Natural killer cell treated with Interleukin-12 subunit alpha and Interleukin-12 subunit beta and Interleukin-15 and Interleukin-18, amount 100 ng/mL, for 72 hours (primary cell): ENCODE measurements at places on chromosomes 4 and X. TPM values are rescaled to one million over a fixed set of nuclear protein-coding genes. Genes with fewer than 3 reads are reported as not detected.

DNA sequence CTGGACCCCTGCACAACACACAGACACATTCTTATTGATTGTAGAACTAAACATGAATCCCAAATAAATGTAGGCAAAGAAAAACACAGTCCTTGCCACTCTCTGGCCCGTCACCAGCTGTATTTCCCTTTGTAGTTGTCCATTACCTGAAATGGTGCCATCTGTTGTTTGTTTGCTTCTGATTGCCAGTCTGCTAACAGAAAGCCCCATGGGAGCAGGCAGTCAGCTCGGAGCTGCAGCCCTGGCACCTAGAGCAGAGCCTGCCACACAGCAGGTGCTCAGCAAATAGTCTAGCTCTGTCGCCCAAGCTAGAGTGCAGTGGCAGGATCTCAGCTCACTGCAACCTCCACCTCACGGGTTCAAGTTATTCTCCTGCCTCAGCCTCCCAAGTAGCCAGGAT, 28.9 kb downstream of the CPLX1 start:
- peaks cover 34% of the 10 kb centered on the region for H3K27me3 ChIP-seq
- no peak for DNase-seq
- H3K4me3 ChIP-seq, result no peak overlapping the region
- peaks cover 15% of the 10 kb centered on the region for H3K4me1 ChIP-seq
- no peaks in the 10 kb centered on the region for H3K36me3 ChIP-seq

- no peak for DNase-seq
- H3K4me1 ChIP-seq, result no peaks in the 10 kb centered on the region
- no peak overlapping the region for H3K27ac ChIP-seq
These were observed 1508.3 kb downstream of the RAPGEF2 start for GRCh38 chr4:160611181-160611580.

GRCh38 chr4:7679406-7680040, 244.8 kb upstream of the PSAPL1 start:
- H3K4me1 ChIP-seq, result peaks cover 7% of the 10 kb centered on the region
- no peaks in the 10 kb centered on the region for H3K36me3 ChIP-seq
- H3K27me3 ChIP-seq, result no peaks in the 10 kb centered on the region

- no peaks in the 10 kb centered on the region for H3K36me3 ChIP-seq
- no peaks in the 10 kb centered on the region for H3K4me1 ChIP-seq
- no peak overlapping the region for H3K4me3 ChIP-seq
These were observed 131.7 kb upstream of the PCDH18 start for GRCh38 chr4:137664046-137664387.

DNA sequence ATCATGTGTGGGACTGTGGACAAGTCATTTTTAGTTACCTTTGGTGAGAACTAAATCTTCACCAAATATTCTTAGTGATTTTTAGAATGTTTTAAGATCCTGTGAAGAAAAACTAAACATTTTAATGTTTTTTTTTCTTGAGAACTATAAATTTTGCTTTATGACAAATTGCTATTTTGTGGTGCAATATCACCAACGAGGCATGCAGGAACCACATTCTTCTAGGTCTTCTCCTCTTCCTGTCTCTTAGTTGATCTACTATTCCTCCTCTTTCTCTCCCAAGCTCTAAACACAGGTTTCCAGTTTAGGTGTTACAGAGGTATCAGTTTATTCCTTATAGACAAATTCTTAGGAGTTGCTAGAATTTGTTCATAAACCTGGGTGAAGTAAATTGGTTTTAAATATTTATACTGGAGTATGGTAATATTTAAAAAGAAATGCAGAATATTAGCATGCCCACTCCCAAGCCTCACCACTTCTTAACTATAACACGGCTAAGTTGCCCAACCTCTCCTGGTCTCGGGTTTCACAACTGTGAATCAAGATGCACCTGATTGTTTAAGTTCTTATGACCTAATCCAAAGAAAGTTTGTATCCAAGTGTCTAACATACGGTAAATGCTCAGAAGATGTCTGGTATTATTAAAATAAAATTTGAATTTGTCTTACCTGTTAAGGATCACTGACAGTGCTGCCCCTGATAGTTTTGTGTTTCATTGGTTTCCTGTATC, 56.5 kb upstream of the CLNK start:
- peaks cover 1% of the 10 kb centered on the region for H3K4me1 ChIP-seq
- no peak overlapping the region for H3K27ac ChIP-seq
- H3K36me3 ChIP-seq, result no peaks in the 10 kb centered on the region
- DNase-seq, result no peak

DNA sequence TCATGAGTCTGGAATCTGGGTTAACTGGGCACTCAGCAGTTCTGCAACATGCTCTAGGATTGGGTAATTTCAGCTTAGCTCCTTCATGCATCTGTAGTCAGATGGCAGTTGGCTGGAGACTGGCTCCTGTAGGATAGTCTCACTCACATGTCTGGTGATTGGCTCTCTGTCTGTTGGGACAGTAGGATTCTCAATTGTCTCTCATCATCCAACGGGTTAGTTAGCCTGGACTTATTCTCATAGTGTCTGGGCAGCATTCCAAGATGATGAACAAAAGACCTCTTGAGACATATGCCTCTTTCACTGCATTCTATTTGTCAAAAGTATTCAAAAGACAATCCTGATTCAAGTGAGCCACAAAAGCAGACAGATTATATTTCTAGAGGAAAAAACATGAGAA, 795.6 kb upstream of the GALNTL6 start:
- no peak overlapping the region for H3K4me3 ChIP-seq
- H3K27me3 ChIP-seq, result no peaks in the 10 kb centered on the region
- no peaks in the 10 kb centered on the region for H3K4me1 ChIP-seq
- no peak for DNase-seq
- no peaks in the 10 kb centered on the region for H3K36me3 ChIP-seq

DNA sequence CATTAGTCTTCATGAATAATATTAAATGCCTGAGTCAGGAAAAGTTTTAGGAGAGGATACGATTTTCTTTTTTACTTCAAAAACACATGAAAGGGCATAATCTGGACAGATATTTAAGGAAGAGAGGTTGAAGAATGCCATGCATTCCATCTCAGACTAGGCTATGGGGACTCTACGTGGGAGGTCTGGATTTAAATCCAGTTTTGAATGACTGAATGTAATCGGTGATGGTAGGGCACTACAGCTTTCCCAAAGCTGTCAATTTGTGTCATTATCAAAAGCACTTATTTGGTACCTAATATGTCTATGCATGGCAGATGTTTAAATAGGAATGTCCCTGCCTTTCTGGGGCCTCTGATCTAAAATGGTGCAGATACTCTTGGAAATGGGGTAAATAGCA, 59.3 kb upstream of the RPL34 start:
- H3K27ac ChIP-seq, result no peak overlapping the region
- no peaks in the 10 kb centered on the region for H3K4me1 ChIP-seq
- H3K4me3 ChIP-seq, result no peak overlapping the region
- H3K36me3 ChIP-seq, result no peaks in the 10 kb centered on the region
- H3K27me3 ChIP-seq, result no peaks in the 10 kb centered on the region

- no peaks in the 10 kb centered on the region for H3K27me3 ChIP-seq
- no peak for DNase-seq
- H3K4me1 ChIP-seq, result no peaks in the 10 kb centered on the region
- H3K27ac ChIP-seq, result no peak overlapping the region
- no peaks in the 10 kb centered on the region for H3K36me3 ChIP-seq
- no peak overlapping the region for H3K4me3 ChIP-seq
These were observed 83.9 kb downstream of the VEGFC start for GRCh38 chr4:176708771-176709311.

GRCh38 chr4:86908251-86908657, 16.0 kb upstream of the C4orf36 start:
- H3K4me1 ChIP-seq, result peaks cover 7% of the 10 kb centered on the region
- no peak for DNase-seq
- H3K36me3 ChIP-seq, result no peaks in the 10 kb centered on the region
- peak overlapping the region; percentile 2 for H3K27ac ChIP-seq

- DNase-seq, result no peak
- H3K27me3 ChIP-seq, result no peaks in the 10 kb centered on the region
- no peaks in the 10 kb centered on the region for H3K36me3 ChIP-seq
- H3K4me3 ChIP-seq, result no peak overlapping the region
- no peak overlapping the region for H3K27ac ChIP-seq
- no peaks in the 10 kb centered on the region for H3K4me1 ChIP-seq
These were observed 83.3 kb downstream of the SNCA start for GRCh38 chr4:89753601-89754066.

- no peak for DNase-seq
- no peak overlapping the region for H3K4me3 ChIP-seq
- H3K4me1 ChIP-seq, result no peaks in the 10 kb centered on the region
These were observed 43.3 kb downstream of the NCAPG start for GRCh38 chr4:17854036-17854435.

- peak overlapping the region; percentile 98 for H3K4me3 ChIP-seq
- H3K27me3 ChIP-seq, result no peaks in the 10 kb centered on the region
- no peaks in the 10 kb centered on the region for H3K36me3 ChIP-seq
- peak; percentile 54 for DNase-seq
These were observed 739 bp downstream of the GAK start for GRCh38 chr4:931194-931959.

DNA sequence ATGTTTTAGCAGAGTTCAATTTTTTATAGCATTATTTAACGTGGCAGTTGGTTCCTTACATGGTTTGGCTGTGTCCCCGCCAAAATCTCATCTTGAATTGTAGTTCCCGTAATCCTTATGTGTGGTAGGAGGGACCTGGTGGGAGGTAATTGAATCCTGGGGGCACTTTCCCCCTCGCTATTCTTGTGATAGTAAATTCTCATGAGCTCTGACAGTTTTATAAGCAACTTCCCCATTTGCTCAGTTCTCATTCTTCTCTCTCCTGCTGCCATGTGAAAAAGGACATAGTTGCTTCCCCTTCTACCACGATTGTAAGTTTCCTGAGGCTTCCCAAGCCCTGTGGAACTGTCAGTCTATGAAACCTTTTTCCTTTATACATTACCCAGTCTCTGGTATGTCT, 329.5 kb downstream of the GRIA2 start:
- no peaks in the 10 kb centered on the region for H3K27me3 ChIP-seq
- no peaks in the 10 kb centered on the region for H3K4me1 ChIP-seq
- H3K36me3 ChIP-seq, result peaks cover 5% of the 10 kb centered on the region
- DNase-seq, result no peak
- H3K27ac ChIP-seq, result no peak overlapping the region
- H3K4me3 ChIP-seq, result no peak overlapping the region

DNA sequence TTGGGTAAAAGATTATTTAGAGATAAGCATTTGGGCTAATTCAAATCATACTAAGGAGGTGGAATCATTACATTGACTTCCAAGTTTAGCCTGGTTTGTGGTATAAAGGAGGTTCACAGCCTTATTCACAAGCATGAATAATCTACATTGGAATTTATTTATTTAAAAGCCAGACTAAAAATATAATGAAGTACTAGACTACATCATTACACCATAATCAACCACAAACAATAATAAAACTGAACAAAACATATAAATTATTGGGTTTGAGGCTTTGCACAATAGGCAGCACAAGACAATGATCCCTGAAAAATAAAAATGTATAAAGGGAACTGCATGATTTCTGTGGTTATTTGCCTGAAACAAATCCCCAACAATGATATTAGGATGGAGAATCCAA, 314.0 kb downstream of the GBA3 start:
- H3K4me1 ChIP-seq, result no peaks in the 10 kb centered on the region
- no peak overlapping the region for H3K4me3 ChIP-seq
- no peaks in the 10 kb centered on the region for H3K36me3 ChIP-seq
- DNase-seq, result no peak

DNA sequence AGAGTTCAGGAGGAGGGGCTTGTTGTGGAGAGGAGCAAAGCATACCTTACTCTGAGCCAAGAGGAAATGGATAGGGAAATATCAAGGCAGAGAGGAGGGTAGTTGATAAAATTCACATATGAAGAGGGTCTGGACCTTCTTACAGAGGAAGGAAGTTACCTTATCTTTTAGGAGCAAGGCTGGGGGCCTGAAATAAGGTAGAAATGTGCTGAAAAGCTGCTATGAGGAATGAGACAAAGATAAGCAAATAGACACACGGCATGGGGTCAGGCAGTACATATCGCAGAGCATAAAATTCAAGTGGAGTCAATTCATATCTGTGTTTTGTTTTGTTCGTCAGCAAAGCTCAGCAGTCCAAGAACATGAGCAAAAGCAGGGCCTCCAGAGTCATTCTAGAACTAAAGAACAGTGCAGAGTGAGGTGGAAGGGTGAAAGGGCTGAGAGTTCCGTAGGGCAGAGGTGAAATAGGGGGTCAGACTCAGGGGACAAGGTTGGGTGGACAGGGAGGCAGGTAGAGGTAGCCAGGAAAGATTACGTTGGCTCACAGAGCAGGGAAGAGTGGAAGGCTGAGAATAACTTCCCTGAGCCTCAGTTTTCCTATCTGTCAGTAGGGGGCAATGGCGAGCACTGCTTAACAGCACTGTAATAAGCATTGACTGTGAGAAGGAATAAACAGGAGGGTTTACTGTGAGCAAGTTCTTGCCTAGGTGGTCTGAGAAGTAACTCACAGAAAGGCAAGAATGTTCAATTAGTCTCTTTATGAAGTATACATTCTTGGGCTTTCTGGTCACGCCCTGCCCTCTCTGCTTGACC, 9.2 kb downstream of the VSIG4 start:
- no peak overlapping the region for H3K27ac ChIP-seq
- H3K4me3 ChIP-seq, result no peak overlapping the region
- H3K27me3 ChIP-seq, result no peaks in the 10 kb centered on the region
- DNase-seq, result peak; percentile 73

- no peak overlapping the region for H3K4me3 ChIP-seq
- H3K27me3 ChIP-seq, result peaks cover 30% of the 10 kb centered on the region
- no peak for DNase-seq
- H3K4me1 ChIP-seq, result no peaks in the 10 kb centered on the region
These were observed 793 bp downstream of the GRIA3 start for GRCh38 chrX:123184866-123185276.

DNA sequence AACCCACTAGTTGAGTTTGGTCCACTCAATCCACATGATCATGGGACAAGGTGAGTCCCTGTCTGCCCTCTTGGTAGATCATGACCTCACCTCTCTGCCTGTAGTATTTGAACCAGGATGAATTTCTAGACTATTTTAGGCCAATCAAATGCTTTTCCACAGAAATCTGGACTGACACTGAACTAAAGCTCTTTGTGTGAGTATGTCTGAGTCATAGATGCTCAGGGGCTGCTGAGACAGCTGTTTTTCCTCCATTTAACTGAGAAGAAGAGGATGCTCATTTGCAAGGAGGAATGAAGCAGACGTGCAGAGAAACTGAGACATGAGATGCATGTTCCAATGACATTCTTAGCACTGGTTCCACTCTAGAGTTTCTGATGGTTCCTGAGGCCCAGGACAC, 77.3 kb upstream of the TMEM47 start:
- H3K4me1 ChIP-seq, result no peaks in the 10 kb centered on the region
- no peaks in the 10 kb centered on the region for H3K27me3 ChIP-seq
- no peak for DNase-seq

- no peak for DNase-seq
- H3K27ac ChIP-seq, result no peak overlapping the region
- H3K27me3 ChIP-seq, result no peaks in the 10 kb centered on the region
- no peaks in the 10 kb centered on the region for H3K36me3 ChIP-seq
- peaks cover 36% of the 10 kb centered on the region for H3K4me1 ChIP-seq
These were observed 2.9 kb downstream of the TMEM129 start for GRCh38 chr4:1718095-1718850.

Gene ADH1A
- total RNA-seq, result not detected

Gene ACE2
- total RNA-seq, result not detected

Gene MGARP
- total RNA-seq, result 0.21 TPM

Gene PRKX
- 177 TPM for total RNA-seq

Gene GSX2
- not detected for total RNA-seq

Gene IL15
- total RNA-seq, result 4.7 TPM

Gene POU4F2
- total RNA-seq, result not detected
